Esophagus squamous epithelium (tissue), 5 donors: ENCODE measurements at places on chromosomes 6 and 20.

- no peak for DNase-seq
Measured at GRCh38 chr6:83371423-83371822, 59.4 kb downstream of the ME1 start.

DNA sequence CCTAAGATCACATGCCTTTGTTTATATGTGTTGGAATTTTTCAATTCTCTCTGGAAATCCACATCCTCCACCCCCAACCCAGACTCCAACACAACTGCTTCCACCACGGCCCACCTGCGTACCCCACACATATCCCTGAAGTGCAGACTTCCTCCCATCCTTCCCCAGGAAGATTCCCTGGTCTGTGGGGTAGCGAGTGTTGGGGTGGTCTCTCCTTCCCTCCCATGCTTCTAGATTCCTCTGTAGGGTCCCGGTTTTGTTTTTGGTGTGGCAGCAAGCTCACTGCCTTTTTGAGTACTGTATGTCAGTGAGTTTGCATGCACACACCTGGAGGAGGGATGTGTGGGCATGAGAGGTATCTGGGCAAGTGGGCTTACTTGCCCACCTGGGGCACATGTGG lies 127.6 kb downstream of the MRPL14 start:
- DNase-seq: no peak

DNA sequence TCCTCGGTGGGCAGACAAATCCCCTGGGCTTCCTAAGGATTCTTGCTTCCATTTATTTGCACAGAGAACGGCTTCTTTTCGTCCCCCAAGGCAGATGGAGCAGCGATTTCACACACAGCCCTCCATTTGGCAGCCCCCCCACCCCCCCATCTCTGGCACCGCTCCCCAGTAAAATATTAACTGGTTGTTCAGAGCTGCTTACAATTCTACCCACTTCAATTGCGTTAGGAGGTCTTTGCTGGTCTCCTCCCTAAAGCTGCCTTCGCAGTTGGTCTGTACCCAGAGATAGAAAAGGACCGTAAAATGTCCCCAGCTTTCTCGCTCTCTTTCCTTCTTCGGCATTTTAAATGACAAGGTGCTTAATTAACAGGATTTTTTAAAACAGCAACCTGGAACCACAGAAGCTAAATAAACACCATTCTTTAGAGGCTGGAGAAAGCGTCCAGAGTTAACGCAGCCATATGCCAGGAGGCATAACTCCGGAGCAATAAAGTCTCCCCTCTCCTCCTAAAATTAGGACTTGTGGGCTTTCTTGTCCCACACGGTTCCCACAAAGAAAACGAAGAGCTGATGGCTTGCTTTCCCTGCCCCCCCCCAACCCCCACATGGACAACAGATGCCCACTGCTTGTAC lies 1.7 kb upstream of the ZMYND8 start:
- no peak for DNase-seq

DNA sequence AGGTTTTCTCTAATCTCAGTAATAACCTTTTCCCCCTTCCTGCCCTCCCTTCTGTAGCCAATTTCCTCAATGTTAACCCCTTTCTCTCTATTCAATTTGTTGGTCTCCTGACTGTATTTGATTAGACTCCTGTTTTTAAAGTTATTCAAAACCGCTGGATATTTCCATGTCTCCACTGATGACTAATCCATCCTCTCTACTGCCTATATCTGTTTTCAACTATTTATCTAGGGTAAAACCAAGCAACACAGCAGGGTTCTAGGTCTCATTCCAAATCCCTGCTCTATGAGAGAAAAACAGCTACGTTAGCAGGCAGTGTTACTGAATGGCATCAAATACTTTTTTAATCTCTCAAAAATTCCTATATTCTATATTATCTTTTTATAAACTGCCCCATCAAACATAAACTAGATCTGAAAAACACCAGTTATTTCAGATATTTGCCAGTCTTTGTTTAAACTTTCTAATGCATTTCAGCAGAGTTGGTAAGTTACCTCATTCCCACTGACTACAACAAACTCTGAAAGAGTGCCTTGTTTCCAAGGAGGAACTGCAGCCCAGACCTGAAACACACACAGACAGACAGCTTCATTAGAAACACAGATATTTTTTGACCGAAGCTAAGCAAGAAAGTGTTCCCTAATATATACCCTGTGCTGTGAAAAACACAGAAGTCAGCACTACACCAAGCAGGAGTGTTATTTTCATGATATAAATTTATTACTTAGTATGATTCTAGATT lies 8.2 kb downstream of the RTN4IP1 start:
- DNase-seq: no peak

DNA sequence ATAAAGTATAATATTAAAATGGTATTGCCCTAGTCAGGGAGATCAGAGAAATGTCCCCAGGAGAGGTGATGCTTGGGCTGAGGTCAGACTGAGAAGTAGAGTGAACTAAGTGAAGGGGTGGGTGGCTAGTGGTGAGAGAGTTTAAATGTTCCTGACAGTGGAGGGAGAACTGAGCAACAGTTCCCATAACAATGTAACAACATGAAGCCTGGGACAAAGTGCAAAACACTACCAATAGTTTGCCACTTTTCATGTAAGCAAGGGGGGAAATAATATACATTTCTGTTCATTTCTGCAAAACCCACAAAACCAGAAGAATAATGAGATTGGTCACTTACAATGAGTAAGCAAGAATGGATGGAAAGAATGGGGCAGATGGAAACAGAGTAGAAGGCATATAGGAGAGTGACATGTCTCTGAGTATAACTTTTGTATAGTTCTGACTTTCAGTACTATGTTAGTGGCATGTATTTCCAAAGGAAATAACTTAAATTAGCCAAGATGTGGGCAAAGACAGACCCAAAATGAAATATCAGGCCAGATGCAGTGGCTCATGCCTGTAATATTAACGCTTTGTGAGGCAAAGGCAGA lies 13.3 kb upstream of the FAXC start:
- no peak for DNase-seq

GRCh38 chr6:31122791-31123706 lies 2.8 kb upstream of the CDSN start:
- DNase-seq: no peak

DNA sequence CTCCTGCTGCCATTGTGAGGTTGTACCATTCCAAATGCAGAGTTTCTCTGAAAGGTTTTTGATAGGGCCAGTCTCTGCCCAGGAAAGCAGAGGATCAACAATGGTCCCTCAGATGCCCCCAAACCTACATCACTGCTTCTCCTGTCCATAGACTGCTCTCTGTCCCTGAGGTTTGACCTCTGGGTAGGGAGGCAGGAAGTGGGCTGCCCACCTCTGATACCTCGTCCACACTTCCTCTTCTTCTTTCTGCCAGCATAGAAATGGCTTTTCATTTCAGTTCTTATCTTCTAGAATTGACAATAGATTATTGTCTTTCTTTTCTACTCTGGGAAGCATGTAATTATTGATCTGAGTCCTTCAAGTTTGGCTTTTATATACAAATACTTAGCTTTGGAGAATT lies 170.6 kb downstream of the TRMT11 start:
- no peak for DNase-seq
